Heart right ventricle (tissue), 16 donors: ENCODE measurements at places on chromosomes 7 and 10. TPM values are rescaled to one million over a fixed set of nuclear protein-coding genes. Genes with fewer than 3 reads are reported as not detected.

VIPR2 gene
- 3.0 TPM for polyA plus RNA-seq

SFTPA1 gene
- not detected for polyA plus RNA-seq

CHST15 gene
- polyA plus RNA-seq = 1.3 TPM

PPP1R9A gene
- polyA plus RNA-seq = 8.9 TPM

IL2RA gene
- 0.36 TPM for polyA plus RNA-seq

DNA sequence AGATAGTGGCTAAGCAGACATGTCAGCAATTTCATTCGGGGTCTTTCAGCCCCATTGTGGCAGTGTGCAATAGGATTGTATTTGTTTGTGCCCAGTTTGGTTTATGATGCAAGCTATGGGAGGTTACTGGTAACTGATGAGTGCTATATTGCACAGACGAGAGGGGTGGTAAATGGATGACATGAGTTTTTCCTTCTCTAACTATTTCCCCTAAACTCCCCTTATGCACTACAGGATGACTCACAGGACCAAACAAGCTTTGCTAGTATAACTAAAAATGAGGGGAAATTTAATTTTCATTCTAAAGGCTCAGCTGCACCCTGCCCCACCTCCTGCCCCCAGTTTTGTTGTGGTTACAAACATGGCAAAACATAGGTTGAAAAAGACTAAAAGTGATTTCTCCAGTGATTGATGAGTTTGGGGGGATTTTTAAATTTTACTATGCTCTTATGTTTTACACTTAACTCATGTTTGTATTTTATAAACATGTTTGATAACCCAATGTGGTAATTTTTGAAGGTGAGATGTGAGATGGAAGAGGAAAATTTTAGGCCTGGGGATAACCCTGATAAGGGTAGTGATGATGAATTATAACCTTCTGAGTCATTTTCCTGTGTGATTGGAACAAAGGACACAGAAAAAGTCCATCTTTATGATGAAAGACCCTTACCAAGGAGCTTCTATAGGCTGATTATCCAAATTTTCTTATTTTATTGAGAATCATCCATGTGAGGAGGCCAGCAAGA lies 60.8 kb upstream of the NAMPT start:
- no peak for DNase-seq

NPSR1 gene
- polyA plus RNA-seq = not detected
